ENCODE measurements at places on chromosomes 13 and 19.

DNA sequence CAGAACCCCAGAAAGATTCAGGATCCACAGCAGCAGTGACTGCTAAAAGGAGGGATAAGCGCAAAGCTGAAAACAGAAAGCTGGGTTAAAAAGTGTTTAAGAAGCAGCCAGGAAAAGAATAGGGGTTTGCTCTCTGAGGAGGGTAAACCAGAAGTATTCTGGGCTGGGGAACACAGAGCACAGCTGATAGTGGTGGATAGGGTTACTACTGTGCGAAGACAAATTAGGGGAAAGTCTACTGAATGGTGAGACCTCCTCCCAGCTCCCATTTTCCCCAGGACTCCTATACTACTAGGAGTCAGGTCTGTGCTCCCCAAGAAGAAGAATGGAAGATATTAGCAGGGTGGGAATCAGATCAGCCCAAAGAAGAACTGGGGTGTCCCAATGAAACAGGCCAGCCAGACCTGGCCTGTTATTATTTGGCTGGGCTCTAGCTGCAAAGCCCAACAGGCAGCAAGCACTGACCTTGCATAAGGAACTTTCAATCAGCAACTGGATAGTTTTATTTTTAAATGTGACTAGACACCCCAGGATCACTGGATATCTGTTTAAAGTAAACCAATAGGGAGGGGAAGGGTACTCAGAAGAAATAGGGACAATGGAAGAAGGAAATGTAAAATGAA is 43.5 kb upstream of the SERTM1 start:
- DNase-seq: no peak

- no peak for DNase-seq
These were observed 19.6 kb upstream of the PTPRS start for GRCh38 chr19:5360003-5360780.

DNA sequence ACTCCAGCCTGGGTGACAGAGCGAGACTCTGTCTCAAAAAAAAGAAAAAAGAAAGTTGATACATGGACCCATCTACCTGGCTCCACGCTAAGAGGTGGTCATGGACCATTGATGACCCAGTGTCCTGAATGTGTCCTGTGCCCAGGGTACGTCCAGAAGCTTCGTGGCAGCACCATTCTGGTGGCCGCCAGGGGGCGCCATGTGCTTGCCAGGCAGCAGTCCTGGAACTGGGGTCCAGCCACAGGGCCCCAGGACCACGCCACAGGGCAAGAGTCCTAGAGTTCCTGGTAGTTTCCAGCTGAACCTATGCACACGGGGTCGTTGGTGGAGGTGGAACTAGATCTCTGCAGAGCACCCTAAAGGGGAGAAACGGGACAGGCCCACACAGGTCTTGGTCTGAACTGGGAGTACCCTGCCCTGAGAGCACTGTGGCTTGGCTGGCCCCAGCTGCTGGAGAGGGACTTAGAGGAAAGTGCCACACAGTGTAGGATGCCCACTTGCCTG is 19.9 kb upstream of the FBXO27 start:
- peak; percentile 66 for DNase-seq

DNA sequence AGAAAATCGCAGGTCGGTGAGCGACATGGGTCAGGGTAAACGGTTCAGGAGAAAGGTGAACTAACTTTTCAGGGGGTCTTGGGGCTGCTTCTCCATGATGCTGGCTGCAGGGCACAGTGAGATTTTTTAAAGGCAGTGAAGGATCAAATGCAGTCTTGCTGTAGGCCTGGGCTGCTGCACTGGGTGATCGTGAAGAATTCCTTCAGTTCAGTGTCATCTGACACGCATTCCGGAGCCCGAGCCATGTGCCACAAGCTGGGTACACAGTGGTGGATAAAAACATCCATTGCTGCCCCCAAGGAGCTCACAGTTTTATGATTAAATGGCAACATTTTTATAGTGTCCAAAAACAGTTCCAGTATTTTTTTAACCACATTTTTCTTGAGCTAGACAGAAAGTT is 56.3 kb upstream of the GPR12 start:
- DNase-seq: no peak

- no peak for DNase-seq
These were observed 183.2 kb downstream of the GPC6 start for GRCh38 chr13:93409816-93410215.

- no peak for DNase-seq
These were observed 26.0 kb downstream of the ZNF430 start for GRCh38 chr19:21046489-21046888.

- no peak for DNase-seq
These were observed 20.6 kb downstream of the UBE2L5 start for GRCh38 chr13:30442926-30443325.

- DNase-seq: no peak
These were observed 27.3 kb upstream of the TPP2 start for GRCh38 chr13:102569488-102569887.
